ENCODE measurements at places on chromosomes 16 and 17. TPM values are rescaled to one million over a fixed set of nuclear protein-coding genes. Genes with fewer than 3 reads are reported as not detected.

DNA sequence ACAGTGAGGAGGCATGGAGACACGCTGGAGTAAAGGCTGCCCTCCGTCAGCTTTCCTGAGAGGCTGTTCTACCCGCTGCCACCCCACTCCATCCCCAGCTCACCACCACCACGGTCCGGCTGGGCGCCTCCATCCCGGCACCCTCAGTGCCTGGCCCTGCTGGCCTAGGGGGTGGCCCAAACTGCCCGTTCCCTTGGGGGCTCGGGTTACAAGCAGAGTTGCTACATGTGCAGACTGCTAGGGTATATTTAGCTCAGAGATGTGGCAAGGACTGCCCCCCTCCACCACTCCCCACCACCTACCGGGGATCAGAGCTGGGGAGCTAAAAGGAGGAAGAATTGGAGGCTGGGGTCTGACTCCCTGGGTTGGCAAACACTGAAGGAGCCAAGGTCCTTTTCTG lies 4.1 kb downstream of the CACNB1 start:
- no peak for DNase-seq

DNA sequence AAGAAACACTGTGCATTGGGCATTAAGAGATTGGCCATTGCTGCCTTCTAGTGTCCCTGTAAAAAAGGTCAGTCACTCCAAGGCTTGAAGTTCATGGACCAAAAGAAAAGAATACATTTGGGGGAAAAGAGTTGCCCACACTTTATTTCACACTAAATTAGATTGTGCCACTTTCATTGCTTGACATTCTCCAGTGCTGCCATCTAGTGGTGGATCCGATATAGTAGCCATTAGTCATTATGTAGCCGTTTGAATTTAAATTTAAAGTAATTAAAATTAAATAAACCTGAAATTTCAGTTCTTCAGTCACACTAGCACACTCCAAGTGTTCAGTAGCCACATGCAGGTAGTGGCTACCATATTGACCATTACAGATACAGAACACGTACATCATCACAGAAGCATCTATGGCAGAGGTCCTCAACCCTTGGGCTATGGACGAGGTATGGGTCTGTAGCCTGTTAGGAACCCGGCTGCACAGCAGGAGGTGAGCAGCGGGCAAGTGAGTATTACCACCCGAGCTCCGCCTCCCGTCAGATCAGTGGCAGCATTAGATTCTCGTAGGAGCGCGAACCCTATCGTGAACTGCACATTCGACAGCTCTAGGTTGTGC lies 21.9 kb upstream of the CDH5 start:
- DNase-seq = no peak

DNA sequence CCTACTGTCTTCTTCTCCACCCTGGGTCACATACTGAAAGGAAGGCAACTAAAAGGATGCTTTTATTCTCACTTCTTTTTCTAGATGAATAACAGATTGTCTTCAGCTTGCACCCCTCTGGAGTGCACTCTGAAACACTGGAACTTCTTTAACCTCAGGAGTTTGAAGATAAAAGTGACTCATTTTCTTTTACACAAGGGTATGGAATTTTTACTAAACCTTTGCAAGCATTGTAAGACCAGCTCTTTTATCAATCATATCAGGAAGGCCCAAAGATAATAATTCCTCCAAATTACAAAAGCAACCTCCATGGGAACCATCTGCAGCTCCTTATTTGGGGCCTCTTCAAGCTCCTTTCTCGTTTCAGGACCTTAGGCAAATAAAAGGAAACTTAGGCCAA lies 193.5 kb upstream of the KIF2B start:
- no peak for DNase-seq

DNA sequence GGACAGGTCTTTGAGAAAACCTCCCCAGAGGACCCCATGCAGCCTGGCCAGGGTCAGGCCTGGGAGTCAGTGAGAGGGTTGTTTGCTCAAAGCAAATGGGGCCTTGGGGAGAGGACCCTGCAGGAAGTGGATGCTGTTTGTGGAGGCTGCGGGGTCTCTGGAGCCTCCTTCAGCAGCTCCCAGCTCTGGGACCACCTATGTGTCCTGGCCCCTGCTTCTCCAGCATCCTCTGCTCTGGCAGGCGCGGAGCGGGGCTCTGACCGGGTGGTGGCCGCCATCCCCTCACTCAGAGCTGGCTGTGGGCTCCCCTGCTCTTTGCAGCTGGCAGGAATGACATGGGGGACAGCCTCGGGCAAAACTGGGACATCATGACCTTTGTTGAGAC lies 29.8 kb upstream of the CIBAR2 start:
- no peak for DNase-seq

CPHXL gene
- total RNA-seq = not detected

DNA sequence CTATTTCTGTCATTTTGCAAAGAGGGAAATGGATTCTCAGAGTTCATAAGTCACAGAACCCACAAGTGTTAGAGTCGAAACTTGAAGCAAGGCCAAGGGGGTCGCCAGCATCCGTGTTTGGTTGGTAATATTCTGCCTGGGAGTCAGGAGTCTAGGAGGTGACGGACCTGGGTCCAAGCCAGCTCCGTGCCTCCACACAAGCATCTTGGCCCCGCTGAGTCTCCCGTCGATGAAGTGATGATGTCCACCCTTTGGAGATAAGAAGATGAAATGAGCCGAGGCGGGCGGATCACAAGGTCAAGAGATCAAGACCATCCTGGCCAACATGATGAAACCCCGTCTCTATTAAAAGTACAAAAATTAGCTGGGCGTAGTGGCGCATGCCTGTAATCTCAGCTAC lies 53.2 kb upstream of the TNRC6C start:
- DNase-seq = no peak

DNA sequence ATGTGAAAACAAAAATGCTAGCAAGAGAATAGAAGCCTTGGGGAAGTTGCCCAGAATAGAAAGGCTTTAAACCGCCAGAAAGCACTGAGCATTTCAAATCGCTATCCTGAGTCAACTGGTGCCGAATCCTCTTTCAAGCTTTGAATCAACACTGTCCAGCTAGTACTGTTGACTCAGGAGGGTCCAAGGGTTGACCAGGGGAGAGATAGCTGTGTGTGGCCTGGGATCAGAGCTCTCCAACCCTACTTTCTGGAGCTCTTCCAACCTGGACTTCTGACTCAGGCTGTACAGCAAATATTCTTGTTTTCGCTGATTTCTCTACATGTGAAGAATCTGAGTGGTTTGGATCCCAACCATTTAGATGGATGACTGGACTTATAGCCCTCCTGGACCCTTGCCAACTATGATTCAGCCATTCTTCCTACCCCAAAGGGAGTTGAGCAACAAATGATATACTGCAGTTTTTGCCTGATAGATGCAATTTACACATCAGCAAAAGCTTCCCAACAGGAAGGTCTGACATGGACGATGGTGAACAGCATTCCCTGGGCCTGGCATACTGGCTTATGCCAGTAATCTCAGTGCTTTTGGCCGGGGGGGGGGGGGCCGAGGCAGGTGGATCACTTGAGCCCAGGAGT lies 154.0 kb upstream of the SDK2 start:
- no peak for DNase-seq

DNA sequence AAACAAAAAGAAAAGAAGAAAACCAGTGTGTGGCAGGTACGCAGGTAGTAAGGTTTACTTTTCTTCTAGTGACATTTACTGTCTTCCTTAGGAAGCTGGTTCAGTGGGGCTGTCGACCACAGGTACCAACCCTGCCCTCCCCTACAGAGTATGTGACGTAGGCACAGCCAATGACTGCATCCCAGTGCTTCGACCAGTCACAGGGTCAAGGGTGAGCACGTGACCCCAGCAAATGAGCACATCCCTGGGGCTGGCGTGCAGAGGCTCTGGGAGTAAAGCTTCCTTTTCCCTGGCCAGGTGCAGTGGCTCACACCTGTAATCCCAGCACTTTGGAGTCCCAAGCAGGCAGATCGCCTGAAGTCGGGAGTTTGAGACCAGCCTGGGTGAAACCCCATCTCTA lies 38.9 kb upstream of the PLCG2 start:
- no peak for DNase-seq

- DNase-seq = no peak
Measured at GRCh38 chr17:42750739-42751344, 6.0 kb upstream of the EZH1 start.

GRCh38 chr17:68832109-68832802 lies 122.9 kb downstream of the ABCA8 start:
- DNase-seq = no peak

GRCh38 chr17:64063088-64063487 lies 42.7 kb upstream of the ICAM2 start:
- DNase-seq = no peak

GRCh38 chr17:58487589-58488427 lies at the start of gene HSF5:
HSF5 (minus strand) TSS chr17:58488408; CDS start chr17:58488274, 134 bp downstream.
- DNase-seq = peak; percentile 14

DNA sequence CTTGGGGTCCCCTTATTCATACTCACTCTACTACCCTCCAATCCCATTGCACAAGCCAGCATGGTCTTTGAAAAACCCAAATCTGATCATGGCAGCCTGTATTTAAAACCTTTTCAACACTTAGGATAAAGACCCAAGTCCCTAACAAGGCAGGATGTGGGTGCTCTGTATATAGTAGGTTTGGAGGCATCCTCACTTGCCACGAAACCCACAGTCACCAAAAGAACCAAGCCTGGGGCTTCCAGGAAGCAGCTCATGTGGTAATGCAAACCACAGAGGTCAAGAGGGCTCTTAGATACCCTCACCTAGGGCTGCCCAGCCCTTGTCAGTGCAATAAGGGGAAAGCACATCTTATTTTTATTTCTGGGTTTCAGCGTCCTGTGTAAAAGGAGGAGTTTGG lies 218.6 kb upstream of the ASIC2 start:
- no peak for DNase-seq

DNA sequence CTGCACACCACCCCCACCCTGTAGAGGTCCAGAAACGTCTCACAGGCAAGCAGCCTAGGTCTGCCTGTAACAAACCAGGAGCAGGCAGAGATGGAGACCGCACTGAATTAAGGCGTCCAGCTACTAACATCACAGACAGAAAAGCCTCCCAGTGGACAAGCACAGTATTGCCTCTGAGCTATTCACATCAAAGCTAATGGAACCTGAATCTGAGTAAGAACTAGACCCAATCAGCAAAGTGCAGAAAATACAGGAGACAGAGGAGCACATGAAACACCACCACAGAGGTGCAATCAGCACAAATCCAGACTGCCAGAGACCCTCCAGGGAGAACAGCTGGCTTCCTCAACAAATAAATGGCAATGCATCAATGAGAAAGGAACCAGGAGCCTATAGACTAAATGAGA lies 22.2 kb upstream of the PEMT start:
- DNase-seq = peak; percentile 83

DNA sequence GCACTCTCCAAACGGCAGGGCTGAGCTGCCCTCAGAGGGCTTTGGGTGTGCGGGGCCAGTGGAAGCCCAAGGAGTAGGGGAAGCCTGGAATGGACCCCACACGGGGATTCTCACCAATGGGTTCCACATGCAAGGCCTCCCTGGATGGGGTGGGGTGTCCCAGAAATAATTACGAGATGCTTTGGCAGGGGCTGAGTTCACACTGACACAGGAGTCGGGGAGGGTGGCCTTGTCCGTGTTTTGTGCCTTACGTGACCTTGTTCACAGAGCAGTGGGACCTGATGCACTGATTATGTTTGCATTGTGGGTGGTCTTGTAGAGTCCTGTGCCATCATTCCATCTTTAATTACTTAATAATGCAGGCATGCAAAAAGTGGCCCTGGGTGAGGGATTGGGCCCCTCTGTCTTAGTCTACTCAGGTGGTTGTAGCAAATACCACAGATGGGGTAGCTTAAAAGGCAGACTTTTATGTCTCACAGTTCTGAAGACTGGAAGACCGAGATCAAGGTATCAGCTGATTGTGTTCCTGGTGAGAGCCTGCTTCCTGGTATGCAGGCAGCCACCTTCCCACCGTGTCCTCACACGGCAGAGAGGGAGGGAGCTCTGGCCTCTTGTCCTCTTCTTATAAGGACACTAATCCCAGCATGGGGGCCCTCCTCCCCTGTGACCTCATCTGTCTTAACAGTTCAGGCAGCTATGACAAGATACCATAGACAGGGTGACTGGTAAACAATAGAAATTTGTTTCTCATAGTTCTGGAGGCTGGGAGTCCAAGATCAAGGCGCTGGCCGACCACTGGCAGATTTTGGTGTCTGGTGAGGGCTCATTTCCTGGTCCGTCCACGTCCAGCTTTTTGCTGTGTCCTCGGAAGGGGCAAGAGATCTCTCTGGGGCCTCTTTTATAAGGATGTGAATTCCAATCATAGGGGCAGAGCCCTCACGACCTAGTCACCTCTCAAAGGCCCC lies 239.4 kb downstream of the IRF8 start:
- DNase-seq = no peak

MAP2K3 gene
- total RNA-seq = 46.0 TPM

DNA sequence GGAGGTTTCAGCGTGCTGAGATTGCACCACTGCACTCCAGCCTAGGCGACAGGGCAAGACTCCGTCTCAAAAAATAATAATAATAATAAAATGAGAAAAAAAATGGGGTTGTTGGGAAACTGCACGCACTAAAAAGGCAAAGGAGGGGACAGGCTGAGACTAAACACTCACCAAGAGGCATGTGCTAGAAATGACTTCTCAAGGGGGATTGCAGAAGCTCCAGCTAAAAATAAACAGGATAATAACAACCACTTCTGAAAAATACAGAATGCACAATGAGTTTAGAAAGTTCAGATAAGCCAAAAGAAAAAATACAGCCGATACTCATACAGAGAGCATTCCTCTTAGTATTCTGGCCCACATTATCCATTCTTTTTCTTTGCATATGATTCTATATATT lies 15.1 kb upstream of the TIMP2 start:
- DNase-seq = no peak

DNA sequence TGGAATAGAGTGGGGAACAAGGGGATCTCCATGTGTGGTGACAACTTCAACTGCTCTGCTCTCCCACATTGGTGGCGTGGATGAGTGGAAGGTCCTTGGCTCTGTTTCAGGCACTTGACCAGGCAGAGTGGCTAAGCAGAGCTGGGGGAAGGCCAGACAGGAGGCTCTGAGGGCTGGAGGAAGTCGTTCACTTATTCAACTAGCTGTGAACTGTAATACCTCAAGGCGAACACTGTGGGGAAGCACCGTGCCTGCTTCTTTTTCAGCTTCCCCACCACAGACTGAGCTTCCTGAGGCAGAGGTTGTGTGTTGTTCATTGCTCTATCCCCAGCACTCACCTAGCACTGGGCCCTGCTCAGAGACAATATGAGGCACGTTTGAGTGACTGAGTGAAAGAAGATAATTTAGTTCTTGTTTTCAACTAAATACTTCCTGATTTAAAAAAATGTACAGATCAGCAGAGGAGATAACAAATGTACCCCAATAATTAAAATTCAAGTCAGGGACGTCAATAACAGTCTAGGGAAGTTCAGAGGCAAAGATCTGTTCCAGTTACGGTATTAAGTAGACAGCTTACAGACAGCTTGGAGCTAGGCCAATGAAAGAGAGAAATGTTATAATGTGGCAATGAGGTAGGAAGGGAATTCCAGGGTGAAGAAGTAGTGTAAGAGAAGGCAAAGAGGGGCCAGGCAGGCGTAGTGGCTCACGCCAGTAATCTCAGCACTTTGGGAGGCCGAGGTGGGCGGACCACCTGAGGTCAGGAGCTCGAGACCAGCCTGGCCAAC lies 34.7 kb downstream of the MYO18A start:
- DNase-seq = peak; percentile 56

GRCh38 chr16:90084215-90084950 lies 7.3 kb upstream of the PRDM7 start:
- DNase-seq = no peak

Data from mucosa of descending colon (tissue), 3 donors.